Stimulated activated CD8-positive, alpha-beta memory T cell treated with anti-CD3 and anti-CD28 coated beads, Interleukin-15, amount 100 ng/mL, for 24 hours (primary cell): ENCODE measurements at places on chromosomes 12 and 14.

GRCh38 chr14:80958939-80959338, 3.5 kb downstream of the TSHR start:
- no peak for DNase-seq

DNA sequence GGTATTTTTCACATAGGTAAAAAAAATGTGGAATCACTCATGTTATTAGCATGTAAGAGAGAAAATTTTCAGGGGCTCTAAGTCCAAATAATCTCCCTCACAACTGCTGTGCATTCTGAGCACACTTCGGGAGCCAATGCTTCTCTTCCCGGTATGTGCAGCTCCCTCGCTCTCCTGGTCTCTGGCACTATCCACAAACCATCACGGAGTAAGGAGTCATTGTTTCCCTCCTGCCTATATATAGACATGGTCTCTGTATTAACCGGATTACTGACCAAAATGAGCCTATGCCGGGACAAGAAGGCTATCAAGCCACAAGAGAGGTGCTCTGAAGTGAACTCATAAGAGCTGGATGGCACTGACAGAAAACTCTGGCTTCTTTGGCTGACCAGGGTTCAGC, 13.4 kb downstream of the HECTD4 start:
- DNase-seq: no peak

DNA sequence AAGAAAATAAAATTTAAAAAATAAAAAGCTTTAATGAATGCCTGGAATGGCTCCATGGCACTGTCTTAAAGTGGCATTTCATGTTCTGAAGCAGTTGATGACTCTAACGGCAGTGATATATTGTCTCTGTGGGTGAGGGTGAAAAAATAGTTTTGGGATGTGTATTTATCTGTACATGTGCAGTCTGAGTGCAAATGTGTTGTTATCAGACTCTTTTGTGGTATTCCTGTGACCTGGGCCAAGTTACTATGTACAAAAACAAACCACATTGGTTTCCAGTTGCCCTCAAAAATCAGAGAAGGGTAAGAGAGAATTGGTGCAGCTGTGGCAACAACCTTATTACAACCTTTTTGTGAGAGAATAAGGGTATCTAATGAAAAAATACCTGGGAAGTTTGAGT, 81.7 kb upstream of the CCDC91 start:
- no peak for DNase-seq

- no peak for DNase-seq
These were observed 128.5 kb downstream of the KIF26A start for GRCh38 chr14:104266631-104267575.

DNA sequence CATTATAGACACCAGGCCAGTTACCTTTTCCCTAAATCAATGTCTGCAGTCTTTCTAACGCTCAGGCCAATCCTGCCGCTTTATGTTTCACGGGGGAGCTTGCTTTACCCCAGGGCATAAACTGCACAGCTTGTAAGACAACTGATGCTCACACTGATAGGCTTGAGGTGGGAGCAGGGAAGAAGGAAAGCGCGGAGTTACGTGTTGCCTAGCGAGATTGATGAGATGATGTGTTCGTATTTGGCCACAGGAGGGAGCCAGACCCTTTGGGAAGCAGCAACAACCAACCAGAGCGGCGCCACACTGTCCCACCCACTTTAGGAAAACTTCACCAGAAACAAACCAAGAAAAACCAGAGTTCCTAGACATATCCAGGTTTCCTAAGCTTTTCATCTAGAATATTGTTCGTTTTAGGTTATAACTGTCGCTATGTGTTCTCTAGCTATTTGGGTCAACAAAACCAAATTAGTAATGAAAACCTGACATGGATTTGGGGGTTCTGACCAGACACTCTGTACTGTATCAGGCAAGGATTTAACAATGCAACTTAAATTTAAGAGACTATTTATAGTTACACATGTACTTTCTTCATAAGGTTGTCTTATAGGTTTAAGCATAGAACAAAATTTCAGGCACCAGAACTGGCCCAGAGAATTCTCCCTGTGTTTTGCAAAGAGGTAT, 2.4 kb downstream of the IL26 start:
- DNase-seq: peak; percentile 31

GRCh38 chr14:22822016-22822570, 6.9 kb upstream of the SLC7A7 start:
- no peak for DNase-seq

GRCh38 chr12:13347241-13348043, 150.9 kb downstream of the EMP1 start:
- DNase-seq: peak; percentile 6

DNA sequence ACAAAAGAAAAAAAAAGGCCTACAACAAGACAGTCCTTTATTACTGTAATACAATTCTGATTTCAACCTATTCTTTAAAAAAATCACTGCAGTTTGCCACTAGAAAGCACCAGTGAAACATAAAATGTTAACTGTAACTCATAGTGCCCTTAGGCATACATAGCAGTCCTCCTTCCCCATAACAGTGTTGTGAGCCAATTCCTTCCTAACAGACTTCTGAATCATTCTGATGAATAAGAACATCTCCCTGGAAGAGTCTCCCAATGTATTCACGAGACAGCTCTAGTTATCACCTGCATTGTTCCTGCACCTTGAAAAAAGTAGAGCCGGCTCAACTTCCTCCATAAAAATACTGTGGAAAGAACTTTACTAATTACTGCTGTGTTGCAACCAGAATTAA, 213.6 kb upstream of the FSCB start:
- no peak for DNase-seq

GRCh38 chr12:10142976-10143589, 13.1 kb upstream of the CLEC7A start:
- DNase-seq: no peak

DNA sequence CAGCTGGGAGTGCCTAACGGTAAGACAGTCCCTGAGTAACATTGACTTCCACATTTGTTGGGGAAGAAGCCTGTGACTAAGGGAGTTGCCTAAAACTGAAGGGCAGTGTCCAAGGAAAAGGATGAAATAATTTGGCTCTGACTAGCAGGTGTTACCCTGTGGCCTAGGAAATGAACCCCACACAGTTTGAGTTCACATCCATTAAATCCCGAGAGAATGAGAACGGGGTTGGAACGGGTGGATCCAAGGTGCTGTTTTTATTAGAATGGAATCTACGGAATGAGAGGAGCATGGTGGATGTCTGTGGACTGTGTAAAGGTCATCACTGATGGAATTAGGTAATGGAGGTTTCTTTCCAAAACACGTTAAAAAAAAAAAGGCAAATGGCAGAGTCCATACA, 324.0 kb downstream of the MED13L start:
- DNase-seq: no peak

GRCh38 chr14:92185559-92185958, 63.8 kb downstream of the CPSF2 start:
- no peak for DNase-seq

- DNase-seq: peak; percentile 31
These were observed at the start of gene ACOT6 for GRCh38 chr14:73612339-73613045. Gene ACOT6, plus strand, starts transcription at chr14:73612517. Its CDS starts 55 bp downstream, at chr14:73612572.

DNA sequence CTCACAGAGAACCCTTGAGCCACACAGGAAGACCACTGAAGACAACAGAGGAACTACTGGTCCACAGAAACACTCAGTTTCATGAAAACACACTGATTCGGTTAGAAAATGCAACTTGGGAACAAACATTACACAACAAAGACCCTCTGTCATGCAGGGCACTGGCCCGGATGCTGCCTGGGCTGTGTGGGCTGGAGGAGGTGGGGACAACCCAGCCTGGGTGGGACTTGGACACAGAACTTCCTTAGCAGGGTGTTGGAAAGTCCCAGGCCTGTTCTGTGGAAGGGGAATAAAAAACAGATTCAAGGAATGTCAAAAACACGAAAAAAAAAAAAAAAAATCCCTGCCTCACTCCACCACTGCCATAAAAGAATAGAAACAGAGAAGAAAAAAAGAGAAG, 181.0 kb downstream of the MON2 start:
- DNase-seq: no peak

GRCh38 chr14:90519262-90519920, 122.6 kb downstream of the CALM1 start:
- no peak for DNase-seq

- no peak for DNase-seq
These were observed 16.9 kb downstream of the LTBP2 start for GRCh38 chr14:74595006-74595735.

DNA sequence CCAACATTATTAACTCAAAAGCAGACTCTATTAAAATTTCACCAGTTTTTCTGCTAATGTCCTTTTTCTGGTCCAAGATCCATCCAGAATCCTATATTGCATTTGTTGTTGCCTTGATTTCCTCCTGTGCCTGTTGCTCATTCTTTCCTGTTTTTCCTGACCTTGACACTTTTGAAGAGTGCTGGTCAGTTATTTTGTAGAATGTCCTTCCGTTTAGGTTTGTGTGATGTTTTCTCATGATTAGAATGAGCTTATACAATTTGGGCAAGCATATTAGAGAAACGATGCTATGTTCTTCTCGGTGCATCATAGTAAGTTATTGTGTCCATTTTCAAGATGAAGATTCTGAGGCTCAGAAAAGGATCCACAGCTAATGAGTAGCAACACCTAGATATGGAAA, 33.9 kb downstream of the PHLDA1 start:
- no peak for DNase-seq

DNA sequence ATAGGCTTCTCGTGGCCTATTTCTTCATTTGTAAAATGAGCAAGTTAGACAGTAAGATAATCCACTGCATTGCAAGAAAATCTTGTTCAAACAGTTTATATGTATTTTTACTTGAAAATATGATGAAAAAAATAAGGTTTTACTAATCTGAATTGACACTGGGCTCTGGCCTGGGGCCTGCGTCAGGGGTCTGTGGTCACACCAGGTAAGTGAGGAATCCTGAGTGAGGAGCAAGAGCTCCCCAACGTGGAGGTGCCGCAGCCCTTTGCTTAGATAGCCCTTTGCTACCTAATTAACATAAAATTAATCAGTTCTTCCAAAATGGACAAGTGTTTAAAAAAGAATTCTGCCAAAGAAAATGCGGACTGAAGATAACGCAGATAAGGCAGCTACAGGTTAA, 39.1 kb upstream of the STAB2 start:
- no peak for DNase-seq

DNA sequence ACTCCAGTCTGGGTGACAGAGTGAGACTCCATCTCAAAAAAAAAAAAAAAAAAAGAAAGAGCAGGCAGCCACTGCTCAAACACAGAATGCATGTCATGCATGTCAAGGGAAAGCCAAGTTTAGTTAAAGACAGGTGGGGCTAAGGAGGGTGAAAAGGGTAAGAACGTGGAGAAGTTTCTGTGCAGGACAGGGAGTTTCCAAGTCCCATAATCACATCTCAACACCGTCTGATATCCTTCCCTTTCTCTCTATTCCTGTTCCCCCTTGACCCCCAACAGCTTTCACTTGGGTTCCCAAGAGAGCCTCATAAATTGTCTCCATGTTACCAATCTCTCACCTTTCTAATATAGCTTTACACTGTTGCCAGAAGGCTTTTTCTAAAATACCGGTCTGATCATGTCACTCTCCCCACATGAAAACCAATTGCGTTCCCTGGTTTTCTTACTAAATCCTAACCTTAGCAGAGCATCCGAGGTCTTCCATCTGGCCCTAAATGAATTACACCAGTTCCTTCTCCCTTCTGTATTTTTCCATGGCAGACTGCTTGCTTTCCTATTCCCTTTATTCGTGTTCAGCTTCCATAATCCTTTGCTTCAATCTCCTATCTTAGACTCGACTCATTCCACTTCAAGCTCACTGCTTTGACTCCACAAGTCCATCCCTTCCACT, 37.0 kb downstream of the LIMA1 start:
- DNase-seq: no peak

DNA sequence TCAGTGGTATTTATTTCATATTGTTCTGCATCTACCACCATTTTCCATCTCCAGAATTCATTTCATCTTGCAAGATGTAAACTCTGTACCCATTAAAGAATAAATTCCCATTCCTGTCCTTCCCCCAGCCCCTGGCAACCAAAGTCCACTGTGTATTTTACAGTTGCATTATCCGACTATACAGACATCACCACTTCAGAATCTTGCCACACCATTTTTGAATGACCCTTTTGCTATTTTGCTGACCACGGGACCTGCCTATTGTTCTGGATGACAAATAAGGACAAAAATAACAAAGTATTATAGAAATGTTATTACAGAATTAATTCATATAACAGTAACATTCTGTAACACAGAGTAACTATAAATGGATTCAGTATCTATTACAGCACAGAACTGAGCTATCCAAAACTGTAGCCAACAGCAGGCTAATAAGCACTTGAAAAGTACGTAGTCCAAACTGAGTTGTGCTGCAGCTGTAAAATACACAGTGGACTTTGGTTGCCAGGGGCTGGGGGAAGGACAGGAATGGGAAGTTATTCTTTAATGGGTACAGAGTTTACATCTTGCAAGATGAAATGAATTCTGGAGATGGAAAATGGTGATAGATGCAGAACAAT, 61.3 kb downstream of the CDK17 start:
- no peak for DNase-seq

GRCh38 chr12:80205960-80206359, 106.6 kb downstream of the OTOGL start:
- DNase-seq: no peak

DNA sequence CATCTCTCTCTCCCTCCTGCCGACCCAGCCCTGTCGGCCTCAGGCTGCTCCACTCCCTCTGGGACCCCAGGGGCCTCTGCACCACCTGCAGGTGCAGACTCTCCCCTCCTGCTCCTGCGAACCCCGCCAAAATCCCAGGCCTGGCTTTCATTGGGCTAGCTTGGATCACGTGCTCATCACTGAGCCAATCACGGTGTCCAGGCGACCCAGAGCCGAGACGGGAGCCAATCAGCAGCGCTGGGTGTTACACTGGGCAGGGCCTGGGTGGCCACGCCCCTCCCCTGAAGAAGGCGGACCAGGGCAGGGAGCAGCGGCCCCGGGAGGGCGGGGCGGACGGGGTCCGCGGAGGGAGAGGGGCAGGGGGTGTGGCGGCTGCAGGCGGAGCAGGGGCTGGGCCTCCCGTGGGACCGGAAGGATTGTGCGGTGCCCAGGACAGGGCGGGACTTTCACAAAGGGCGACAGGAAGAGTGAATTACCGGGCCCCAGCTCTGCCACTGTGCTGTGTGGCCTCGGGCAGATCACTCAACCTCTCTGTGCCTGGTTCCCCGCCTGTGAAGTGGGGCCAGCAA, 66.6 kb upstream of the FBRSL1 start:
- DNase-seq: no peak

GRCh38 chr14:97977651-97978261, 1180.6 kb downstream of the VRK1 start:
- DNase-seq: peak; percentile 45

GRCh38 chr14:33454707-33455106, 496.2 kb downstream of the EGLN3 start:
- DNase-seq: no peak

DNA sequence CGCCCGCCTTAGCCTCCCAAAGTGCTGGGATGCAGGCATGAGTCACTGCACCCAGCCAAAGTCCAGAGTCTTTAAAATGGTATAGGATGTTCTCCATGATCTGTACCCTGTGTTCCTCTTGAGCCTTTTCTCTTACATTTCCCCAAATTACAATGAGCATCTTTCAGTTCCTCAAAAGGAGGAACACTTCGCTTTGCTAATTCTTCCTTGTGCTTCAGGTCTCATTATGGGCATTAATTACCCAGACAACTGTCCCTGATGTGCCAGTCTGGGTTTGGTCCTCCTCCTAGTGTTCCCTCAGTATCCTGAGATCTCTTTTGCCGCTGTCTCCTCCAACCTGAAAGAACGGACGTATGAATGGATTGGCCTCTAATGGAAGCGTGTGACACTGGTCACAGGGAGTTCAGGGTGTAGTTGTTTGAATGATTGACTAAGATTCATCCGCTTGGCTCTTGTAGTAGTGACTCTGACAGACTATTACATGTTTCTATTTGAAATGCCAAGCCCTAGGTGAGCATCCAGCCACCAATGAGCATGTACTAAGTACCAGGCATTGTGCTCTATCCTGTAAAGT, 8.2 kb downstream of the PRKCH start:
- DNase-seq: no peak
